ENCODE measurements at places on chromosomes 12 and 14.
A peak's percentile ranks its signal among the peaks of the same experiment; 100 is the strongest.

- DNase-seq, result no peak
Observed at GRCh38 chr12:48932878-48933277, 7.6 kb upstream of the FKBP11 start.

DNA sequence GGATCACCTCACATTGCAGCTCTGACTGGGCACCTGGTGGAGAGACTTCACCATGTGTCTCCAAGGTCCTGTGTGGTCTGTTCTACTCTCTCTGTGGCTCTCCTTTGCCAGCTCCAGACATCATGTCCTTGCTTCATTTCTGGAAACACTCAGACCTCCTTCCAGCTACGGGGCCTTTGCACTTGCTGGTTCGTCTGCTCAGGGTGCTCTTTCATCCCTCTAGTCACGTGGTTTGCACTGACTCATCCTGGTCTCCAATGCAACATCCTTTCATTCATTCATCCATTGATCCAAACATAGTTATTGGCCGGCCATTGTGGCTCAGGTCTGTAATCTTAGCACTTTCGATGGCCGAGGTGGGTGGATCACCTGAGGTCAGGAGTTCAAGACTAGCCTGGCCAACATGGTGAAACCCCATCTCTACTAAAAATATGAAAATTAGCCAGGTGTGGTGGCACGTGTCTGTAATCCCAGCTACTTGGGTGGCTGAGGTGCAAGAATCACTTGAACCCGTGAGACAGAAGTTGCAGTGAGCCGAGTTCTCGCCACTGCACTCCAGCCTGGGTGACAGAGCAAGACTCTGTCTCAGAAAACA lies 23.9 kb upstream of the CCDC63 start:
- DNase-seq, result no peak

DNA sequence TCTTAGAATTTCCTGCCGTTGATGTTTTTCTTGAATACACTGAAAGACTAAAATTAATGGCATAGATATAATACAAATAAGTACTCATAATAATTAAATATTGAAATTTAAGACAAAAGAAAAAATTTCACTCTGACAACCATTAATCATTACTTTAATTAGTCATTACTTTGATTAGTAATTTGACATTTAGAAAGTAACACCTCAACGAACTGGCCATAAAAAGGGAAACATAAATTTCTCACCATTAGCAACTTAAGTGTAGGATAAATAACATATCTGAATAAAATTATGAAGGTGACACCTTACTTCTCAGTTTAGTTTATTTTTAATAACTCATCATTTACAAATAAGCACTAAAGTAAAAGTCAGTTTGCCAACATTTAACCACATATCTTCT lies 17.5 kb downstream of the MAGOHB start:
- DNase-seq, result no peak

- no peak for DNase-seq
Observed at GRCh38 chr12:104496336-104496735, 39.6 kb downstream of the CHST11 start.

GRCh38 chr14:81256289-81256960 lies 35.7 kb upstream of the GTF2A1 start:
- DNase-seq, result no peak

GRCh38 chr12:46351886-46352650 lies 20.5 kb downstream of the SLC38A2 start:
- DNase-seq, result no peak

GRCh38 chr14:36346052-36346451 lies 25.6 kb upstream of the MBIP start:
- no peak for DNase-seq

- no peak for DNase-seq
Observed at GRCh38 chr12:14126692-14127091, 145.3 kb upstream of the GRIN2B start.

GRCh38 chr12:105076098-105076497 lies 8.2 kb downstream of the ALDH1L2 start:
- DNase-seq, result no peak

GRCh38 chr14:66177935-66178334 lies 308.2 kb upstream of the CCDC196 start:
- no peak for DNase-seq

DNA sequence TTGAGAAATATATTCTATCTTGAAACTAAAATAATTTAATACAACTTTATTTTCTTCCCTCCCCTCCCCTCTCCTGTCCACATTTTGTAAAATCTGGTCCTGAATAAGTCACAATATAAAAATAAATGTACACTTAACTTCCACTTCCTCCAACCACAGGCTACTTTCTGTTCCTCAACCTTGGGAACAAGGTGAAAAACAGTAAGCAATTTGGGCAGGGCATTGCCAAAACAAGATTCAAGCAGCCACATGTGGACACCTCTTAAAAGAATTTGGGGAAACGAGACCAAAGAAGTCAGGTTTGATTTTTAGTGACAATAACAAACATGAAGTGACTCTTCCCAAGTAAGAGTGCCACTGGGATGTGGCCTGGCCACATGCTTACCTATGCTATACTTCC lies 115.7 kb downstream of the PTPRQ start:
- DNase-seq, result no peak

GRCh38 chr14:103391048-103391447 lies 5.8 kb downstream of the MARK3 start:
- no peak for DNase-seq

GRCh38 chr12:91139286-91139685 lies 28.0 kb upstream of the LUM start:
- DNase-seq, result no peak

GRCh38 chr14:81164167-81164774 lies 56.5 kb downstream of the GTF2A1 start:
- DNase-seq, result no peak

- DNase-seq, result peak; percentile 76
Observed at GRCh38 chr12:1662761-1663439, 28.0 kb upstream of the ADIPOR2 start.

DNA sequence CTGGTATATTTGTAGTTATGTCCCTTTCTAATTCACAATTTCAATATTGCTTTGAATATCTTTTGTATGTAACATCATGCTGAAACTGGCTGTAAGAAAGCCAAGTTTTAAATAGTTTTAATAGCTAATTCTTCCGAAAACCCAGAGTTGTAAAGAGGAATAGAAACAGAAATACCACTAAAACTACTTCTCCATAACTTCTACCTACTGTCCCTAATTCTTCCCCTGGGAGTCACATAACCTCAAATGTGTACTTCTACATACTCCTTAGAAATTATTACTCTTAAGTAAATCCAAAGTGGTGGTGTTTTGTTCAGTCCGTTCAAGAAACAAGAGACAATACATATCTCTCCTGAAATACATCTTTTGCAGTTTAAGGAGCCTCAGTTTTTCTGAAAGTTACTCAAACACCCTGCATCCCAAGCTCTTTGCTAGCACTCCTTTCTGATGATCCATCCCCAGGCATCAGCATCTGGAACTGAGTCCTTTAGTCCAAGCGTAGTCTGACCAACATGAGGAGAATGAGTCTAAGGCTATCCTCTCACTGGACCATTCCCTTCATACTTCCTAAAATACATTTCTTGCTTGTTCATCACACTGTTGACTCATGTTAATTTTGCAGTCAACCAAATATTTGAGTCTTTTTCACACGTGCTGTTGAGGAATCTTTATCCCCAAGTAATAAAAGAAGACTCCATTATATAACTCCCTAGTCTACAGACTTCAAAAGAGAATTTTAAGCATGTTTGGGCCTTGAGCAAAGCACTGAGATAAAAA lies 214.3 kb upstream of the NUDT4 start:
- no peak for DNase-seq

DNA sequence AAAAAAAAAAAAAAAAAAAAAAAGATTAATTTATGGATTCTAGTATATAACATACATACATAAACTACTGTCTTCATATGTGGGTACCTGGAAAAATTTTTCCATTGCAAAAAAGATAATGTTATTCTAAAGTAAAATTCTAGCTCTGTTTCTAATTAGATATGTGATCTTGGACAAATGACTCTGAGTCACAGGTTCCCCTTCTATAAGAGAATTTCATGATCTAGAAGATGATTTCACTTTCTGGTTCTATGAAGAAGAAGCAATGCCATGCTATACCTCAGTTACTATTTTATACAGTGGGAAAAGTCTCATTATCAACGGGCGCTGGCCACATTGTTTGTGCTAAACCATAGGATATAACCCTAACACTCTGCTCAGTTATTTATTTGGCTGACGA lies 351.3 kb downstream of the ZFP36L1 start:
- DNase-seq, result no peak

DNA sequence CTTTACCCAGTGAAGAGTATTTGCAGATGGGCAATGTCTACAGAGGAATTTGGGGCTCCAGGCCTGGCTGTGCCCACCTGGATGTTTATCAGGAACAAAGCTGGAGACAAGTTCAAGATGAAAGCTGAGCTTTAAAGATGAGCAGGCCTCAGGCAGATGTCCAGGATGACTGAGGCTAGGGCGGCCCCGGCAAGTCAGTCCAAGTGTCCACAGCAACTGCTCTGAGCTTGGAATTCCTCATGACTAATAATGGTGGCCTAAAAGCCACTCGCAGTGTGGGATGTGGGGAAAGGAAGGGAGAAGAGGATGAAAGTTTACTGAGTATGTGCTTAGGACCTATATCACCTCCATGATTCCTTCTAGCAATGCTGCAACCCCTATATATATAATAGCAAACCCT lies 128.2 kb upstream of the NOS1 start:
- DNase-seq, result no peak

DNA sequence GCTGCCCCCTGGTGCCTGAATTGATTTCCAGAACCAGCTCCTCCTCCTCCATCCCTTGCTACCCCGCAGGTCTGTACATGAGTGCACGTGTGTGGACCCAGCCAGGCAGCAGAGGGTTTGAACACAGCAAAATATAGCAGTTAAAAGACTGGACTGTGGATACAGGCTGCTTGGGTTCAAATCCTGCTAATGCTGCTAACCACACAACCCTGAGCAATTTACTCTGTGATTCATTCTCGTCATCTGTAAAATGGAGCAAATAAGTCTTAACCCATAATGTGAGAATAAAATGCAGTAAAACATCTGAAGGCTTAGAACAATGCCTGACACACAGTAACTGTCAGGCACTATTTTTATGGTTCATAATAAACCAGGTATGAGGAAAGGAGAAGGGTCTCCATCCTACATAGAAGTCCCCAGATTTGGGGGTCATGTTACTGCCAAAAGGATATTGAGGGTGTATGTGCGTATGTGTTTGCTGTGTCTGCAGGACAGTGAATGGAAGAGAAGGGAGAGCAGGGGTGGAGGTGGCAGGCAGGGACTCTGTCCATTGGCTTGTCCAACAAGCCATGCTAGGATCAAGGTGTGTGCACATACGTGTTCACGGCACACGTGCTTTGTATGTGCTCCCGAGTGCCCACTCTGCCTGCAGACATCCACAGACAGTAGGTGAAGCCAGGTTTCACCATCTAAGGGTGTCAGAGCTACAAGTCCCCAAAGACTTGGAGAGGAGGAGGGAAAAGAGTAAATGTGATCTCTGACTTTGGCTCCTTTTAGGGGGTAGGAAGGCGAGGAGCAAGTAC lies 1.5 kb upstream of the STAT6 start:
- no peak for DNase-seq

GRCh38 chr12:93632383-93632782 lies 44.8 kb upstream of the CRADD start:
- no peak for DNase-seq

DNA sequence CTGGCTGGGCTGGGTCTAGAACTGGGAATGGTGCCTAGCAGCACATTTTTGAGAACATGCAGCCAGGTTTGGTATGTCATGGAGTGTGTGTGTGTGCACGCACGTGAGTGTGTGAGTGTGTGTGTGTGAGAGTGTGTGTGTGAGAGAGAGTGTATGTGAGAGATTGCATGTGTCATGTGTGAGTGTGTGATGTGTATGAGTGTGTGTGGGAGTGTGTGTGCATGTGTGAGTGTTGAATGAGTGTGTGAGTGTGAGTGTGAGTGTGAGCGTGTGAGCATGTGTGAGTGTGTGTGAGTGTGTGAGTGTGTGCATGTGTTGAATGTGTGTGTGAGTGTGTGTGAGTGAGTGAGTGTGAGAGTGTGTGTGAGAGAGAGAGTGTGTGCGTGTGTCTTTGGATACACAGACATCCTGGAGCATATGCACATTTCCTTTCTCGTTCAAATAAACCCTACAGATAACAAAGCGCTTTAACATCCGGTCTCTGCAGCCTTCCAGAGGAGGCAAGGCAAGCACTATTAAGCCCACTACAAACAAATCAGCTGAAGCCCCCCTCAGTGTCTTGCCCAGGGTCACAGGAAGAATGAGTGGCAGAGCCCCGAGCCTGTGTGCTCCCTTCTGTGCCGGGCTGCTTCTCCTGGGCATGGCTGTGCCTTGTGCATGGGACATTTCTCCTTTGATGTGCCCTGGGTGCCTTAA lies 108.7 kb upstream of the ETV6 start:
- no peak for DNase-seq

DNA sequence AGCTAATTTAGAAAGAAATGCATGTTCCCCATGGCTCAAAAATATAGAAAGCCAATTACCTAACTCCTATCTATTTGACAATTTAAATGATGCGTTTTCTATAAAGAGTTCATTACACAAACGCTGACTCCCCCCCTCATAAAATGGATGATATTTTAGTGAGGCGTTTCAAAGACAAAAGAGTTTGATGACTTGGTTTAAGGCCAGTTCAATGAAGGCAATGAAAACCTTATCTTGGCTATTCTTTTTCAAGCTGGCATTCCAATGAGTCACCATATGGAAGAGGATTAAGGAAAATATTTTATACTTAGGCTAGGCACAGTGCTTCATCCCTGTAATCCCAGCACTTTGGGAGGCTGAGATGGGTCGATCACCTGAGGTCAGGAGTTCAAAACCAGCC lies 62.7 kb downstream of the HMGA2 start:
- DNase-seq, result no peak

DNA sequence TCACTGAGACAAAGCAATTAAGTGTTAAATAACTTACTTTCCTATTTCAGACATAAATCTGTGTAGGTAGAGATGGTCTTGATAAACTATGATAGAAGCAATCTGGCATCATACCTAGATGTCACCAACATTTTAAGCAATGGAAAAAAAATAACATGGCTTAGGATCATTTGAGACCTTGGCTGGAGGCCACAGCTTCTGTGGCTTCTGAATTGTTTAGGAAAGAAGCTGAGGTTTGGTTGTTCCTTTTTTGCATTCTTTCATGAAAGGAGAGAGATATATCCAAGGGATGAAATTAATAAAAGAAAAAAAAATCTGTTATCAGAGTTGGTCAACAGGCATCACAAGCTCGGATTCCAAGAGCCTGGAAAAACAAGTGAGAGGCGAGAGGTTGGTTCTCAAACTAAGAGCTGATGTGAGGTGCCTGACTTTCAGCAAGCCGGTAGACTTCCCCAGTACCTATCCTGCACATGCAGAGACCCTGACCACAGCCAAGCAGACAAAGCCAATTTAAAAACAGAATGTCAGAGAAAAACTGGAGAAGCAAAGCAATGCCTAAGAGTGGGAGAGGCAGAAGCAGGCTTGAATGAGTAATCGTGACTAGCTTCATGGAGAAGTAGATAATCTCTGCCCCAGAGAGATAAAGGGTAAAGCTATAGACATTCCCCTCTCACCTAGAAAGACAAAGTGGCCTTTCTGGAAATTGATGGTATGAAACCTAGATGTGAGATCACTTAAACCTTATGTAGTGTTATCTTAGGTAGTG lies 43.4 kb upstream of the ST8SIA1 start:
- no peak for DNase-seq

Data from right kidney (tissue), 9 donors.